SK-N-SH treated with all-trans-retinoic acid at 6 μM for 48 hours (cell line): ENCODE measurements at places on chromosomes 2 and 18.

DNA sequence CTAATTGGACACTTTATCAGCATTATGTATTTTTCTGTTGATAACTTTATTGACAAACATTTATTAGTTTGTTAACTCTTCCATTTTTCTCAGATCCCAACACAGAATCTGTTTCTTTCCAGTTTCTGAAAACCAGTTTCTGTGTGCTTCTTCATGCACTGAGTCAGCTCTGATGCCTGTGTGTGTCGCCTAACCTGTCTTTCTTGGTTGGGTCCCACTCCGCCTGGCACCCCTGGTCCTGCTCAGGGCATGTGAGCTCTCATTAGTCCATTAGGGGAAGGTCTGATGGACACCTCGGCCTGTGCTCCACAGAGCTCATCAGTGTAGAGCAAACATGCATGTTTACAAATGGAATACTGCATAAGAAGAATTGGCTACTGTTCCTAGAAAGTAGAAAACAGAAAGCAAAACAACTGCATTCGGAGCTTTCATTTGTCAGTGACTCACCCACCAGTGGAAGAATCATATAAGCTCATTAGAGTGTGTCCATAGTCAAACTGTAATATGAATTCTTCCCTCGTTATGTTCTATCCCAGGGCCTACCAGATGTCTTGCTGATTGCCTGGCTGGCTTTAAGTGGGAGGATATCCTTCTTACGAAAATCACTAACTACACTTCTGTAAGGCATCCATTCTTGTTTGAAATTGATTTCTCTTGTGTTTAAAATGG lies 137.7 kb downstream of the SNTG2 start:
- ATAC-seq = no peak

- no peak for ATAC-seq
These were observed 751.3 kb downstream of the SOCS6 start for GRCh38 chr18:71040161-71040560.

DNA sequence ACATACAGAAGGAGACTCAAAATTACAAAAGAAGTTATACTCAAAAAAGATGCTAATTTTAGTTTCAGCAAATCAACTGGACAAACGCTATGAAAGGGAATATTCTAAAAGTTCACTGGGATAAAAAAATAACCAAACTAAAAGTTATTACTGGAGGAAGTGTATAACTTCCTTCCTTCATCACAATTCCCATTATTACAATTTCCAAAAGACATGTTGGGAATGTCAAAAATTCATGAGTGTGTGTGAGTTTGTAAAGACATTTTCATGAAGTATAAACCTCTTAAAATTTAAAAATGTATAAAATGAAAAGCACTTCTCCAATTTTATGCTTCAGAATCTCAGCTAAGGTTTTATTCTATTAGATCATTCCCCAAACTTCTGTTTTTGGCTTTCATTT lies 67.8 kb downstream of the MERTK start:
- no peak for ATAC-seq

DNA sequence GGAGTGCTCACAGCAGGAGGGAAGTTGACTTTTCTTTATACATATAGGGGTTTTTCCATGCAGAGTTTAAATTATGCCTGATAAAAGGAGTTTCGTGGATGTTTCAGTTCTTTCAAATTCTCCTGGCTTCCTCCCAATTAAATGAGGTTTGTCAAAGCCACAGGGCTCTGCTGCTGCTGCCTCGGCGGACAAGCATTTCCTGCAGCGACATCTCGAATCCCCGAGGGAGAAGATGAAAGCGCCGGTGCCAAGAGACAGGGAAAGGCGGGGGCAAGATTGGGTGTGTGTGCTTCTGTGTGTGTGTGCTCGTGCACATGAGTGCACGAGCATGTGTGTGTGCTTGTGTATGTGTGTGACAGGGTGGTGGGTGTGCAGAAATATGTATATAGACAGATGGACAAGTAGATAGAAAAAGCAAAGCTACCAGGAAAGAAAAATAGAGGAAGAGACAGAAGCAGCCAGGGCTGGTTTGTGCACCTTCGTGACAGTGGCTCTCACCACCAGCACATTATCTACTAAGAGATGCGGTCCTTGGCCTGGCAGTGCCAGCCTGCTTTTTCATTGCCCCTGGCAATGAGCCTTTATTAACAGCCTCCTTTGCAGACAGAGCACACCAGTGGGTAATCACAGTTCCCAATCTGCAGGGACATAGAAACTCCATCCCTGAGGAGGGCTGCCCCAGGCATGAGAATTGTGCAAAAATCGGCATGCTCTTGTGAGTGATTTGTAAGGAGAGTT lies 76.2 kb downstream of the CDK15 start:
- ATAC-seq = peak; percentile 25

GRCh38 chr2:230430957-230431910 lies 15.2 kb downstream of the SP100 start:
- no peak for ATAC-seq

DNA sequence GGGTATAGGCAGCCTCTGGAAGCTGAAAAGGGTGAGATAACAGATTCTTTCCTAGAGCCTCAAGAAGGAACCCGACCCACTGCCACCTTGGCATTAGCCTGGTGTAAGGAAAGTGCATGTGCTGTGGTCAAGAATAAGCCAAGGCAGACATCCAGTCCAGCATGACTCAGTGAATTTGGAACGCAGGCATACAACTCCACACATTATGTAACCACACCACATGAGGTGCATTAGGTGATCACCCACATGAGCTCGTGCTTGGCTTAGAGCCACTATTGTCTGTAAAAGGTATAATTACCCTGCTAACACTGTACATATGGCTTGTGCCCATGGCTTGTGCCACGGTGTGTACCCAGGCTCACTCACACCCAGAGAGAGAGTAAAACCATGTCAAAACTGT lies 583.7 kb upstream of the HNMT start:
- no peak for ATAC-seq

- no peak for ATAC-seq
These were observed 139.3 kb downstream of the ASXL3 start for GRCh38 chr18:33717339-33717738.

DNA sequence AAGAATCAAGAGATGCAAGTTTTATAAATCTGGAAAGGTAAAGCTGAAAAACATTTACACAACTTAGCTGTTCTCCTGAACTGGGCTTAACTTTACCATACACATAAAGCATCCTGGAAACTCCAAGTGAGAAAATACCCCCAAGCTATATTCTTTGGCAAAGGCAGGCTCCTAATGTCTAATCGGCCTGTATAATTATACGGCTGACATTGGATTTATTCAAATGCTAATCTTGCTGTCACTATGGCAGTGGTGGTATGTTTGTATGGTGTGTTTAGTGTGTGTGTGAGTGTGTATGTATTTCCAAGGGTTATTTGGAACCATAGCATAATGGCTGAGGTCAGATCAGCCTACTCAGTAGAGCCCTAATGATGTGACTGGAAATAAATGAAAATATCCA lies 1031.8 kb upstream of the ZEB2 start:
- no peak for ATAC-seq

- ATAC-seq = no peak
These were observed 9.2 kb downstream of the ACVR1 start for GRCh38 chr2:157866666-157867642.

- ATAC-seq = no peak
These were observed 2.5 kb downstream of the MARCHF4 start for GRCh38 chr2:216369821-216370220.

DNA sequence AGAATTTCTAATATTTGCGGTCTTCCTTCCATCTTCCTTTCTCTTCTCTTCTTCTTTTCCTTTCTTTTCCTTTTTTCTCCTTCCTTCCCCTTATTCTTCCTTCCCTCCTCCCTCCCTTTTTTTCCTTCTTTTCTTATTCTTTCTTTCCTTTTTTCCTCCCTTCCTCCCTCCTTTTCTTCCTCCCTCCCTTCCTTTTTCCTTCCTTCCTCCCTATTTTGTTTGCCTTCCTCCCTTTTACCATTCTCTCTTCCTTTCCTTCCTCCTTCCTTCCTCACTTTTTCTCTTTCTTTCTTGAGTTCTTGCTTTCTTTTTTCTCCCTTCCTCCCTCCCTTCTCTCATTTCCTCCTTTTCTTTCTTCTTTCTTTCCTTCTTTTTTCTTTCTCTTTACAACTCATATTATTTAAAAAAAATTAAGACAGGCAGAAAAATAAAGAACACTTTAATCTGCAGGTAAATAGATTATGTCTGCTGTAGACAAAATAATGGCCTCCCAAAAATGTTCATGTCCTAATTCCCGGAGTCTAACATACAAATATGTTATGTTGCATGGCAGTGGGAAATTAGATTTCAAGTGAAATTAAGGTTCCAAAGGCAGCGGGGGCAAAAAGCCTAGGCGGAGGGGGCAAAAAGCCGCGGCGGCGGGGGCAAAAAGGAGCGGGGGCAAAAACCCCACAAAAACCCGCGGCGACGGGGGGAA lies 152.4 kb downstream of the ANKRD30BL start:
- no peak for ATAC-seq

DNA sequence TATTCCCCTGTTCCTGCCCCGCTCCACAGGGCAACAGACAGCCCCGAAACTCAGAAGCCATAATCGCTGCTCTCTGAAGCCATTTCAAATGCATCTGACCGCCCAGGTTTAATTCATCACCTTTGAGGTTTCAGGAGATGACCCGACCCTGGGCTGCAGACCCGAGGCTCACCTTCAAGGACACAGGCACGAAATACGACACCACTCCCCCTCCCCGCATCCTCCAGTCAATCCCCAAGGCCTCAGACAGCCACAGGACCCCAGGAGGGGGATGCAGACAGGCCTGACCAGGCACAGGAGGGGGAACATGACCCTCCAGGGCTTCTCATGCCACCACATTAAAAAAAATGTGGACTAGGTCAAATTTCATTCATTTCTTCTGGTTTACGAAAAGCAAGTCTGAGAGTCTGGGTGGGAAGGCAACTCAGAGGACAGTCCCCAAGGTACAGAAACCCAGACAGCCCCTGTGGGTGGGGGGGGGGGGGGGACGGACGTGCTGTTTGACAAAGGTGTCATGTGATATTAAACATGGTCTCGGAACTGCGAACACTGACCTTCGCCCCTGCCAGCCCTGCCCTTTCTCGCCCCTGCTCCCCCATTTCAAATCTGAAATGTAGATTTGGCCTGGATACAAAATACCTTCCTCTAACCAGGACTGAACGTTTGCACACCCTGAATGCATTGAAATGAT lies 142.9 kb downstream of the BCL11A start:
- no peak for ATAC-seq

GRCh38 chr2:154533300-154533940 lies 165.1 kb upstream of the KCNJ3 start:
- no peak for ATAC-seq

GRCh38 chr2:28360058-28360717 lies 32.5 kb upstream of the FOSL2 start:
- ATAC-seq = no peak

DNA sequence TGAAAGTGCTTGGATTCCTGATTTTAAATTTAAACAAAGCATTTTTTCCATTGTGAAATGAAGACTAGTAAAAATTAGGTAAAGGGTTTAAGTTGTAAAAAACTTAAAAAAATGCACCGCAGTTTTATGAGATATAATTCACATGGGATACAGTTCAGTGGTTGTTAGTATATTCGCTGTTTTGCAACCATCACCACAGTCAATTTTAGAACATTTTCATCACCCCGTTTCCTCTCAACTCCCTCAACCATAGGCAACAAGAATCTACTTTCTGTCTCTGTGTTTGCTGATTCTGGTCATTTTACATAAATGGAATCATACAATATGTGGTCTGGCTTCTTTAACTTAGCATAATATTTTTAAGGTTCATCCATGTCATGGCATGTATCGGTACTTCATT lies 4.0 kb downstream of the DGKD start:
- ATAC-seq = no peak

DNA sequence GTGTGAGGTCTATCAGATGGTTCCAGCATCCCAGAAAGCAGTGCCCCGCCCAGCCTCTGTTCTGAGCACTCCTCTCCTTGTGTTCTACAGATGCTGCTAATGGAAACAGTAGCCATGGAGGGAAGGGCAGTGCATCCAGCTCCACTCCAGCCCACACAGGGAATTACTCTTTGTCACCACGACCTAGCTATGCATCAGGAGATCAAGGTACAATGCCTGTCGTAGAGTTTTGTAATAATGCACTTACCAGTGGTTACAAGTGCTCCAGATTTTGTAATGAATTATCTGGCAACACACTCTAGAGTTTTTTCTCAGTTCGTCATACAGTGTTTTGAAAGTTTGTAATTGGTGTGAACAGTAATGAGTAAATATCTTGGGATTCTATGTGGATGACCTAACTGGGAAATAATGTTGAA lies 161.1 kb downstream of the ESCO1 start:
- ATAC-seq = no peak

DNA sequence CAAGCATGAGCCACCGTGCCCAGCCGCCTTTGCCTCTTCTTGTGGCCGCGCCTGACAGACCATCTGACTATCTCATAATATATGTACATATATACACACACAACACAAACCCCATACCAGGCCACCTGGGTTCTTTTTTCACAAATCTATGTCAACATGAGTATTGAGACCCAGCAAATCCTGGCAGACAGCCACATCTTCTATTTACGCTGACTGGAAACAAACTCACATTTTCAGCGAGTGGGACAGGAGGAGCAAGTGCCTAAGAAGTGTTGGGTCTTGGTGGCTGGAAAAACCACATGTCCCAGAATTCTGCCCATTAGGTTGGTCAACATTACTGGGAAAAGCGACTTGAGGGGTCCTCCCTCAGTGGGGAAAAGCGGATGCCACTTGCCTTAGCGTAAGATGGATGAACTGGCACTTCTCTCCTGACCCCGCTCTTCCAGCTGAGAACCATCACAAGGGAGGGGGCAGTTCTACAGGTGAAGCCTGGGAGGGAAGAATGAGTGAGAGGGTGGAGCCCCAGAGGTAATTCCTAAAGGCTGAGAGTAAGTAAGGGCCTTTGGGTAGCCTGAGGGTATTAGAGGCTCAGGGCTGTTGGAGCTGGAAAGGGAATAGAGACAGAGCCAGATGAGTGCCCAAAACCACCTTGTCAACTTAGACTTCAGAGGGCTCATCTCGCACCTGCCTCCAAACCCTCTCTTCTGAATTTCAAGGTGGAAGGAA lies 1.9 kb downstream of the SCYGR3 start:
- ATAC-seq = no peak

- no peak for ATAC-seq
These were observed 170.4 kb downstream of the ZFP36L2 start for GRCh38 chr2:43055985-43056384.

DNA sequence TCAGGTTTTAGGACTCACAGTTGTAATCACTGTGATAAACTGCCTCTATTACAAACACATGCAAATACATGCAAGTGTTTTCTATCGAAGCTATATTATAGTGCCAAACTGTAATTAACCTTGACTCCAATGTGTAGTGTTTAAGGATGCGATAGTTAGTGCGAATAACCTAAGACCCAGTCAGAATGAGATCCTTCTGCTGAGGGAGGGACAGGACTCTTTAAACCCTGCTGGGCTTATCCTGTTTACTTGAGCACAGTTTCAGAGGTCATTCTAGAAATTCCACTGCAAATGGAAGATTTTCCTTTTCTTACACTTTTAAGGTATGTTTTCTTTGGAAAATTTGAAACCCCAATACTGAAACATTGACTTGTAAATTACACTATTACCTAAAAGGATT lies 68.2 kb downstream of the CALCRL start:
- ATAC-seq = no peak
